Stimulated activated CD4-positive, alpha-beta T cell treated with anti-CD3 and anti-CD28 coated beads, Interleukin-1b, Interleukin-23, amount 100 ng/mL, for 4 hours (primary cell): ENCODE measurements at places on chromosomes 2 and 18.

DNA sequence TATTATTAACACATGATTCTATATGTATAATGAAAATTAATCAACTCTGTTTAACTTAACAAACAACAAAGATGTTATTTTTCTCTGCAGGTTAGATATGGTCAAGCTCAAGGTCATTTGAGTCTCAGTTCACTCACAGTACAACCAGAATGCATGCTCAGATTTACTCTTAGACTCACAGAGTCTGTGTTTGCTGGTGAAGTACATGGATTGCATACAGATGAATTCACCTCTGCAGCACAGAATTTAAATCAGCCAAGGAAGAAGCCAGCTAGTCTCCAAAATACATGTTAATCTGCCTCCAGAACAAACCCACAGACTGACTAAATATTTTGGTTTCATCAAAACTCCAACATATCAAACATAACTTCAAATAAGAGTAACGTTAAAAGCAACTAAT lies 424.5 kb downstream of the RAD51AP2 start:
- no peak for DNase-seq

GRCh38 chr2:30865243-30865642 lies 58.0 kb upstream of the CAPN13 start:
- DNase-seq, result no peak

- DNase-seq, result peak; percentile 25
Observed at GRCh38 chr2:108927936-108928659, 60.9 kb downstream of the EDAR start.

GRCh38 chr2:45494275-45494977 lies 116.6 kb downstream of the SRBD1 start:
- no peak for DNase-seq

GRCh38 chr2:109348671-109349502 lies 219.9 kb downstream of the SH3RF3 start:
- no peak for DNase-seq

DNA sequence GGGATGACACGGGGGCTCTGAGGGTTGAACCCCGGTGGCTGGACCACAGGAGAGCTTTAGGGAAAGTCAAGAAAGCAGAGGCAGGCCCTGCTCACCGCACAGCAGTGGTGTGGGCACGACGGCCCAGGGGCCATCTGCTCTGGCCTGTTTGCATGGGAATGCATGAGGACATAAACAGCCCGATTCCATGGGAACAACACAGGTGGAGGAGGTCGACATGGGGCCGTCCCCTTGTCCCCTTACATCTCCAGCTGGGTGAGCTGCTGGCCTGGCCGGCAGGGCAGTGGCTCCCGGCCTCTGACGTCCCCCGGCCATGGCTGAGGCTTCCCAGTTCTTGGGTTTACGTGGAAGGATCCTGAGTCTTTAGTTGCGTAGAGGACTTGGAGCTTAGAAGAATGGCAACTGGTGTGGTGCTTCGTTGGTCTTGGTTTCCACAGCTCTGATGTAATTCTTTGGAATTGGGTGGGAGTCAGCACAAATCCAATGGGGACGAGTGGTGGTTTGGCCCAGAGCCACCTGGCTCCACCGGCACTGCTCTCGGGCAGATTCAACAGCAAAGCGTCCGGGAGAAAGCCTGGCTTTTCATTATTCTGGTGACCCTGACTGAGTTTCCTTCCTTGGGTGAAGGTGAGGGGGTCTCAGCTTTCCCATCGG lies 98.3 kb upstream of the HDAC4 start:
- no peak for DNase-seq

DNA sequence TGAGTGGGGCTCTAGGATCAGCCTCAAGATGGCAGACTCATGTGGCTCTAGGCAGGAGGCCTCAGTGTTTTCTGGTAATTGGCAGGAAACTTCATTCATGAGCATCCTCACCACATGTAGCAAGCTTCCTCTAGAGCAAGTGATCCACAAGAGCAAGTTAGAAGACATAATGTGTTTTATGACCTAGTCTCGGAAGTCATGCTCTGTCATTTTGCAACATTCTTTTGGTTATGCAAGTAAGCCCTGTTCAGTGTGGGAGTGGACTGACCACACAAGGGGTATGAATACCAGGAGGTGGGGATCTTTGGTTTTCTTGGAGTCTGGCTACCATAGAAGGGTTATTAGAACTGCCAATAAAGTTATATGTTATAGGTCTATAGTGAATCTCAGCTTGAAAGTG lies 66.8 kb upstream of the STK39 start:
- no peak for DNase-seq

GRCh38 chr2:38130876-38131275 lies 54.9 kb upstream of the CYP1B1 start:
- DNase-seq, result no peak
